ENCODE measurements at places on chromosomes 11 and 22. TPM values are rescaled to one million over a fixed set of nuclear protein-coding genes. Genes with fewer than 3 reads are reported as not detected.

DNA sequence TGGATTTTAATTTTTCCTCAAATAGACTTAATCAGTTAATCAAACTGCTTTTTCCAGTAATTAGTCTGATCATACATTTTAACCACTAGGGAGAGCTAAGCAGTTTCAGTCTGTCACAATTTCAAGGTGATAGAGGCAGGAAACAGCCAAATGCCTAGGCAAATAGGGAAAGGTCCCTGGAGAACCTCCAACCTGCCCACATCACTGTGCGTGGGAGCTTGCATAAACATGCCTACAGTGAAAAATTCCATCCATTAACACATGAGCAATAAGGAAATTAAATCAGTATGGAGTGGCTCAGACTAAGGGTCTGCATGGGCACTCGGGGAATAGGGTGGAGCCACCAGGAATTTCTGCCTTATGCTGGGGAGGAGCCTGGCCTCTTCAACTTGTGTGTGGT, 74.6 kb downstream of the AASDHPPT start:
- peaks cover 7% of the 10 kb centered on the region for H3K27me3 ChIP-seq
- no peak for DNase-seq
- H3K4me1 ChIP-seq: no peaks in the 10 kb centered on the region
- H3K27ac ChIP-seq: no peak overlapping the region

DNA sequence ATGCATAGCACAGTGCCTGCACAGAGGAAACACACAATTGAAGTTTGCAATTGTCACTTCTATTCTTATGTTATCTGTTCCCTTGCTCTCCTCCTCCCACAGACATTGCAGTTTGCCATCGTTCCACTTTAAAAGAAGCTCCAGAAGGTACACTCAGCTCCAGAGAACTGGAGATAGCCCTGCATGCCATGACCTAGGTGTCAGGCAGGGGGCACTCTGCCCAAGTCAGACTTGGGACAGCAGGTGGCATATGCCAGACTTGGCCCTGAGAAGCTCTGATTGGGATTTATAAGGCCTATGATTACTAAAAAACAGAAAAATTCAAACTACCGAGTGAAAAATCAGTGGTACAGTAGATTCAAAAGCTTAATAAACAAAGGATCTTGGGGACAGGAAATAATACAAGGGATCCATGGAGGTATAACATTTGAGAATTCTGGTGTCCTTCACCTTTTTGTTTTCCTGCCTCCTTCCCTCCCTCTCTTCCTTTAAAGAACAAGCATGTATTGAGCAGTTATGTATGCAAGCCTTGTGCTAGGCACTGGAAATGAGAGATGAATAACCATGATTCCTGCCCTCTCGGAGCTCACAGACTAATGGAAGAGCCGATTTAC, 40.0 kb downstream of the TENM4 start:
- no peak overlapping the region for H3K4me3 ChIP-seq
- H3K27ac ChIP-seq: no peak overlapping the region
- H3K36me3 ChIP-seq: no peaks in the 10 kb centered on the region
- no peaks in the 10 kb centered on the region for H3K27me3 ChIP-seq

DNA sequence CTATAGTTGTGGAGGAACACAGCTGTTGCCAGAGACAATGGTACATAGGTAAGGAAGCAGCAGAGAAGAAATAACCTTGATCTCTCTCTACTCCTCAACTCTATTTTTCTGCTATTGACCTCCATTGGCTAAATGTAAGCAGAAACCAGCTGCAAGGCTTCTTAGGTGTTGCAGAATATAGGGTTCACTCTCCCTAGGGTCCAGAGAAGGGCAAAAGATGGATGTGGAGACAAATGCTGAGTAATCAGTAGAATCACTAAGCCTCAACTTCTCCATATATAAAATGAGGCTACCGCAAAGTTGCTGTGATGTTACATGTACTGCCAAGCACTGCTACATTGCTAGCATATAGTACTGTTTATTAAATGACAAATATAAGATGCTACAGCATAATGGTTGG, 120.6 kb downstream of the PDE3B start:
- peaks cover 3% of the 10 kb centered on the region for H3K36me3 ChIP-seq
- no peaks in the 10 kb centered on the region for H3K27me3 ChIP-seq
- no peak for DNase-seq

DNA sequence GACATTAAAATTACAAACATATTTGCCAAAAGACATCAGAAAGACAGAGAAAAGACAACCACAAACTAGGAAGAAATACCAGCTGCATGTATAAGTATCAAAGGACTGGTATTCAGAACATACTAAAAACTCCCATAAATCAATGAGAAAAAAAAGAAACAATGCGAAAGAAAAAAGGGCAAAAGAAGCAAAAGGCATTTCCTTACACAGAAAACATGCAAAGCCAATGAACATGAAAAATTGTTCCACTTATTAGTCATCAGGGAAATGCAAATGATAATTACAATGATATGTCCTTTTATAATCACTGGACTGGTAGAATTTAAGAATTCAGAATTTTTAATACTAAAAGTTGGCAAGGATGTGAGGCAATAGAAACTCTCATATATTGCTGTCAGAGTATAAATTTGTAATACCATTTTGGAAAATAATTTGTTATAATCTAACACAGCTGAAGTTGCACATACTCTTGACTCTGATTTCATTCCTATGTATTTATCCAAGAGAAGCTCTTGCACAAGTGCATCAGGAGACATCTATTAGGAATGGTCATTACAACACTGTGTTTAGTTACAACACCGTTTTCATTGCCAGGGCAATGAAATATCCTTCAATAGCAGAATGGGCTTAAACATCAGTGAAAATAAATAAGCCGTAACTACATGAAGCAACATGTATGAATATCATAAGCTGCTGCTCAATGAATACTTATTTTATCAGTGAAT, 279.7 kb downstream of the SWAP70 start:
- no peak overlapping the region for H3K4me3 ChIP-seq
- peaks cover 13% of the 10 kb centered on the region for H3K36me3 ChIP-seq
- H3K27ac ChIP-seq: no peak overlapping the region
- no peaks in the 10 kb centered on the region for H3K4me1 ChIP-seq
- H3K27me3 ChIP-seq: no peaks in the 10 kb centered on the region

- H3K4me1 ChIP-seq: no peaks in the 10 kb centered on the region
- no peaks in the 10 kb centered on the region for H3K36me3 ChIP-seq
- no peak overlapping the region for H3K4me3 ChIP-seq
- no peak overlapping the region for H3K27ac ChIP-seq
Measured at GRCh38 chr11:114891911-114892310, 213.6 kb downstream of the NXPE2 start.

DNA sequence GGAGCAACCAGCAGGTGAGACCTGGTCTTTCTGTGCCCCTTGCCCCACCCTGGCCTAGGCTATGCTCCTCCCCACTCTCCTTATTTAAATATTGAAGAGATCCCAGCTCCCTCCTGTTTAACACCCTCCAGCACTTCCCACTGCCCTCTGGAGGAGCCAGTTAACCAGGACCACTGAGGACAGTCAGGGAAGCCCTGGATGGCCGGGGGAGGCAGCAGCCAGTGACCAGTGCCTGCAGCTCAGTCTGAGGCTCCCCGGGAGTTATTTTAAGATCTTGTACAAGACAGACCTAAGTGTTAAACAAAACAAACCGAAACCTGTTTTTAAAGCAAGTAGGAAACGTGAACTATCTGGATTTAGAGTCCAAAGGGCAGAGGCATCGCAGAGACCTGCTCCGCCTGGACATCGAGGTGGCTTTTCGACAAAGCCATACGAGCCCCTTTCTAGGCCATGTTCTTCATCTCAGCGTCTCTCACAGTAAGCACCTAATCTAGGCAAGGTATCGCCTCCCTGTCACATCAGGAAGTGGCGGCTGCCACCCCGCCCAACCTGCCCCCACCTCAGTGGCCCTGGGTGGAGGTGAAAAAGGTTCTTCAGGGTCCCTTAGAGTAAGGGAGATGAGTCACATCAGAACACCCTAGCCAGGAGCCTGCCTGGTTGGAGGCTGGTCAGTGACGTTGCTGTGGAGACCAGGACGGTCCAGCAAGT, 35.2 kb downstream of the TRMU start:
- H3K36me3 ChIP-seq: peaks cover 3% of the 10 kb centered on the region
- no peak overlapping the region for H3K27ac ChIP-seq
- no peak for DNase-seq
- no peak overlapping the region for H3K4me3 ChIP-seq
- H3K4me1 ChIP-seq: peaks cover 17% of the 10 kb centered on the region

DNA sequence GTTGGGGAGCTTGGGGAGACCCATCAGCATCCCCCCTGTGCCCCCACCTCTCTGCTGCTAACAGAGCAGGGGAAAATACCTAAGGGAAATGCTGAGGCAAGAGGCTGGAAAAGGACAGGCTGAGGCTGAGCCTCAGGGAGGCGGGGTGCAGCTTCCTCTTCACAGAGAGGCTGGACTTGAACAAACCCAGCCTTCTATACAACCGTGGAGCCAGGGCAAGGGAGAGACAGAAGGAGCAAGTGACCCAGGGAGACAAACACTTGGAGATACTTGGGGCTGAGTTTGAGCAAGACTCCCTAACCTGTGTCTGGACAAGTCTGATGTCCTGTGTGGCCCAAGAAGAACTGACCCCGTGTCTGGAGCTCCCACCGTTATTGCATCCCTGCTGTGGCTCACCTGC, at the start of gene SLCO2B1:
Gene SLCO2B1 (plus strand): TSS at position 229 of the 400 bp plus-strand sequence. CDS start 275 bp downstream, outside the sequence.
- H3K36me3 ChIP-seq: no peaks in the 10 kb centered on the region
- DNase-seq: no peak
- peaks cover 7% of the 10 kb centered on the region for H3K4me1 ChIP-seq
- peak within 1 kb of the TSS; percentile 19 for H3K27ac ChIP-seq
- no peak within 1 kb of the TSS for H3K4me3 ChIP-seq
- H3K27me3 ChIP-seq: peaks cover 18% of the 10 kb centered on the region

GRCh38 chr11:76640501-76640900, 30.0 kb downstream of the LRRC32 start:
- peaks cover 7% of the 10 kb centered on the region for H3K4me1 ChIP-seq
- no peak overlapping the region for H3K27ac ChIP-seq
- H3K27me3 ChIP-seq: peaks cover 29% of the 10 kb centered on the region

DNA sequence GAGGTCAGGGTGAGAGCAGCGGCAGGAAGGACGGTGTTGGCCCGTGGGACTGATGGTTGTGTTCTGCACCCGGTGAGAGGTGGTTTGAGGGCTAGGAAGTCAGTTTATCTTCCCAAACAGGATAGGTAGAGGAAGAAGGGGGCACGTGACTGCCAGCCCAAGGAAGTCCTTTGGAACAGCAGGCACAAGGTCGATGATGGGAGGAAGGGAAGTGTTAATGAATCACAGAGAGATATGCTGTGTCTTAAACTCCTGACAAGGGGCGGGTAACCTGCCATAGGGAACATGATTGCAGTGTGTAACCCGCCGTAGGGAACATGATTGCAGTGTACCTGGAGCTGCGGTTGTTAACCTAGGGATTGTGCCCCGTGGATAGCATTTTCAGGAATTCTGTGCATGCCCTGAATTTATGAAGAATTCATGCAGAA, 49.0 kb downstream of the PRR5L start:
- H3K27me3 ChIP-seq: peaks cover 51% of the 10 kb centered on the region
- no peaks in the 10 kb centered on the region for H3K36me3 ChIP-seq
- H3K4me1 ChIP-seq: peaks cover 11% of the 10 kb centered on the region
- H3K4me3 ChIP-seq: no peak overlapping the region
- no peak overlapping the region for H3K27ac ChIP-seq
- DNase-seq: no peak

DNA sequence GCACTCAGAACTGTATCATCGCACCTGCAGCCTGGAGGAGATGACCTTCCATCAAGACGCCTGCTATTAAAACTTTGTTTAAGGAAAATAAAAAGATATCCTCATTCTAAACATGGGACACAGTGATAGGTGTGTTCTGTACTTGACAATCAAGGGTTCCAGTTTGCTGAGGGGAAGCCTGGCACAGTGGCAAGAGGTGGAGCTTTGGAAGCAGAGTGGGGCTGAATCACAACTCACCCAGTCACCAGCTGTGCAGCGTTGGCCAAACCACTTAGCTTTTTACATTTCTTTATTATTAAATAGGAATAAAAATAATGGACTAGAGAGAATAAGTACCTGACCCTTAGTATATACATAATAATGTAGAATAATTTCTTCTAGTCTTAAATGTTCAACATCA, 220.7 kb downstream of the TENM4 start:
- no peaks in the 10 kb centered on the region for H3K4me1 ChIP-seq
- H3K27me3 ChIP-seq: no peaks in the 10 kb centered on the region
- no peak overlapping the region for H3K4me3 ChIP-seq
- no peak overlapping the region for H3K27ac ChIP-seq
- no peaks in the 10 kb centered on the region for H3K36me3 ChIP-seq

DNA sequence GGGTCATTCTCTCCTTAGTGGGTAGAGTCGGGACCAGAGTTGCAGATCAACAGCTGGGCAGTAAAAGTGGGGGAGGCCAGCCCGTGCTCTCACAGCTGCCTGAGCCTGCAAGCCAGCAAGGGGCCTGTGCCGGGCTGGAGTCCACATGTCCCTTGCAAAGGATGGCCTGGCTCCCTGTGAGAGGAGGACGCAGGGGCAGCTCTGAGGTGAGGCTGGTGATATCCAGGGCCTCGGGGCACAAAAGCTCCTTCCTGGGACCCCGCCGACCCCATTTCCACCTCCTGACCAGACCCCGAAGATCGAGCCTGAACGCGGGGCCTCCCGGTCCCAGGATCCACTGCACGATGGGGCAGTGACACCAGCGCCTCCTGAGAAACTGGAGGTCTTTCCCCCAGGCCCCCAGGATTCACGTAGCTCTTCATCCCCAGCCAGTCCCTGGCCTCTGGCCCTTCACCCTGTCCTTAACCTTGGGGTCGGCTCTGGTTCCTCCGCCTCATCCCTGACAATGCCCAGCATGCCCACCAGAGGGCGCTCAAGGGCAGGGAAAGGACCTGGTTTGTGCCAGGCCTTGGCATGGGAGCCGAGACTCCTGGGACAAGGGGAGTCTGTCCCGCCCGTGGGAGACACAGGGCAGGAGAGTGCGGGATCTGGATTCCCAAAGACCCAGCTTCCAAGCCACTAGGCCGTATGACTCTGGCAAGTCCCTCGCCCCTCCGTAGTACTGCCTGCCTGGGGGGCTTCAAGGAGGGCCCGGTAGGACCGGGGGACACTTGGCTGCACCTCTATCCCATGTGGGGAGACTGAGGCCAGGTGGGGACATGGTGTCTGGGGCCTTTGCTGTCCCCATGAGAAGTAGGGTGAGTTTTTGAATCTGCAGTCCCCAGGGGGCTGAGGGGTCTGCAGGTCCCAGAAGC, 17.8 kb upstream of the WNT7B start:
- no peaks in the 10 kb centered on the region for H3K36me3 ChIP-seq
- H3K4me3 ChIP-seq: no peak overlapping the region
- H3K4me1 ChIP-seq: peaks cover 6% of the 10 kb centered on the region
- peaks cover 4% of the 10 kb centered on the region for H3K27me3 ChIP-seq
- peak overlapping the region; percentile 45 for H3K27ac ChIP-seq

DNA sequence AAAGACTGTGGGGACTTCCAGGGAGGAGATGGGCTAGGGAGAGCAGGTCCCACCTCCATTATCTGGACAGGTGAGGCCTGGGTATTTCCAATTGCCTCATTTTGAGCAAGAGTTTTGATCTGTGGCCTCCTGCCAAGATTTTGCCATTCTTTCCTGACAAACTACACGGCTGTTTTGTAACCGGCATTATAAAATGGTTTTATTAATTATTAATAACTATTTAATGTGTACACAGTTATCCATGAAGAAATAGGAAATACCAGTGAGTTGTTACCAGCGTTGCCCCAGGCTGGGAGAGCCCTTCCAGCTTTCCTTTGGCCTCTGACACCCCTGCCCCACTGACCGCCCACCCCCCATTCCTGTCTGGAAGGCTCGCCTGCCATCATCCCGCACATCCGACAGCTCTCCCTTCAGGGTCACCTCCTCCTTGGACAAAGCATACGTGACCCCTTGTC, 14.9 kb upstream of the SEC14L3 start:
- no peaks in the 10 kb centered on the region for H3K4me1 ChIP-seq
- no peak overlapping the region for H3K4me3 ChIP-seq
- H3K27me3 ChIP-seq: no peaks in the 10 kb centered on the region
- no peaks in the 10 kb centered on the region for H3K36me3 ChIP-seq
- DNase-seq: no peak
- no peak overlapping the region for H3K27ac ChIP-seq

Gene RRP8
- total RNA-seq: 34.4 TPM

Gene YPEL4
- total RNA-seq: 7.1 TPM

Gene MOGAT2
- not detected for total RNA-seq

Gene LAMTOR1
- total RNA-seq: 65.6 TPM

Gene PRR14L
- total RNA-seq: 62.4 TPM

Gene CBLIF
- not detected for total RNA-seq

Gene DNAJB7
- total RNA-seq: not detected

Data from activated naive CD8-positive, alpha-beta T cell treated with anti-CD3 and anti-CD28 coated beads, Interleukin-2, amount 10 ng/mL, durations not matched to agents 7 days and 5 days (primary cell).